Activated CD4-positive, alpha-beta T cell treated with anti-CD3 and anti-CD28 coated beads, Interleukin-2, amount 50 U/mL, for 16 hours (primary cell): ENCODE measurements at places on chromosomes 3 and 15.

DNA sequence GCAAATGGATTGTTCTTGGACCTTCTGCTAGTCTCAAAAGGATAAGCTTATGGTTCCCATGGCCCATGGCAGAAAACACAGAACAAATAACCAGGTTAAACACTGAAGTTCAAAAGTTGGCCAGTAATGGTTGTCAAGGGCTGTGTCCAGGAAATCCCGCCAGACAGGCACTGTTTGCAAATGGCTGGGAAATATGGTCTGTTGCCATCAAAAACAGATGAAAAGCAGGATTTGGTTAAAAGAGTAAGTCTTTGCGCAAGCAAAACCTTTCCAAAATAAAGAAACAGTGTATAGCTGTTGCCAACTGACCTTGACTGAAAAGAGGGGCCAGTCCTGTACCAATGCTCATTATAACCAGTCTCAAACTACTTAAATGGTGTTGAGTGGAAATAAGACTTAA is 58.6 kb downstream of the WWTR1 start:
- no peak for DNase-seq

GRCh38 chr3:188041193-188041592 is 112.8 kb upstream of the LPP start:
- no peak for DNase-seq

- DNase-seq, result peak; percentile 62
These were observed 2.9 kb downstream of the ADPRH start for GRCh38 chr3:119582178-119582577.

DNA sequence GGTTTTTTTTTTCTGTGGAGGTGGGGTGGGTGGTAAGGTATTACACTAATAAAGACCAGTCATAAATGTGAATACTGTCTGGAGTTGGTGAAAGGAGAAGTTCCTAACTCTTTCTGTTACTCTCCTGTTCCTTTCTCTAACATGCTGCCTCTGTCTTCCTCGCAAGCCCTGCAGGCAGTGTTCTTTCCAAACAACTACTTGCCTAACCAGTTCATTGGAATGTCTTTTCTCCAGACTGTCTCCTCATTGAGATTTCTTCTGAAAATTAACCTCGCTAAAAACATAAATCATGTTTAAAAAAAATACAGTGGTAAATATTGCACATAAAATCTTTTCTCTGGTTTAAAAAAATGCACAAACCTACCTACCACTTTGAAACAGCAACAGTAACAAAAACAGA is 135.2 kb downstream of the TP63 start:
- DNase-seq, result no peak

- peak; percentile 12 for DNase-seq
These were observed 23.7 kb upstream of the TICRR start for GRCh38 chr15:89551550-89551949.

GRCh38 chr15:94856267-94856854 is 625.0 kb downstream of the MCTP2 start:
- DNase-seq, result no peak

DNA sequence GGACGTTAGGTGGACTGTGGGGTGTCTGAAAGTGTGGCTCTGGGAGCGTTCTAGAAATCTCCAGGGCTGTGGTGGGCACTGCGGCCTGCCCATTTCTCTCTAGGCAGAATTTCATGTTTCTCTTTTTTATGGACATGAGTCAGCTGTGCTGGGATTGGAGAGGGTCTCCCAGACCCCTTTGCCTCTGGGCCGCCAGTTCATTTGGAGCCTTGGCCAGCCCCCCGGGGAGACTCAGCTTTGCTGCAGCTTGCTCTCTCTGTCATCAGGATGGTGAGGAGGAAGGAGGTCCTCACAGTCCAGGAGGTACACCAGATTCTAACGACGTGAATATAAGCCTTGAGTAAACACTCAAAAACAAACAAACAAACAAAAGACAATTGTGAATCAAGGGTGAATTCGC is 149.6 kb upstream of the RGMA start:
- DNase-seq, result no peak

GRCh38 chr3:127984241-127984975 is 67.8 kb upstream of the SEC61A1 start:
- no peak for DNase-seq

DNA sequence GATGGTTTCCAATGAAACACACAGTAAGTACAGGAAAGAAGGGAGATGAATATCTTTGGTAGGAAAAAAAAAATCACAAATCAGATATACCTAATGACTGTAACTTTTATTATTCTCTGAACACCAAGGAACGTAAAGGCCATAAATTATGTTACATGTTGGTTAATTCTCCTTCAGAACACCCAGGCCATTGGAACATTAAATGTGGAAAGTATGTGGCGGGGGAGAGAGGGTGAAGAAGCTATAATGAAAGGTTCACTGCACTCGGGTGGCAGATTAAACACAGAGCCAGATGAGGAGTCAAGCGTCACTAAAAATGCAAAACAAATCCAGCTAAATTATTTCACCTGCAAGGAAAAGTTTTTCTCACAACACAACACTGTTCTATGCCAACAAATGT is 193.8 kb downstream of the FHIT start:
- no peak for DNase-seq

DNA sequence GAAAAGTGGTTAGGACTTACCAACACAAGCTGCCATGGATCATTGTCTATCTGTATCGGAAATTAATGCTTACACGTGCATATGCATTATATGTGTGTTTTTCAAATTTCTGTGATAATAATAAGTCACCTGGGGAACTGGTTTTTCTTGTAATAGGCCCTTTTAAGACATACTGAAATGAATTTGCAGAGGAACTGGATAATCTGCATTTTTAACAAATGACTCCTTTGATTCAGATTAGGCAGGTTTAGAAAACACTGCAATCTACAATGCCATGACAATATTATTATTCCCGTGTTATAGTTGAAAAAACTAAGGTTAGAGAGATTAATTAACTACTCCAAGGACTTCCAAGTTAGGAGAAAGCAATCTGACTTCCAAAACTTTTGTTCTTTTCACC is 23.4 kb downstream of the STRIT1 start:
- DNase-seq, result no peak

DNA sequence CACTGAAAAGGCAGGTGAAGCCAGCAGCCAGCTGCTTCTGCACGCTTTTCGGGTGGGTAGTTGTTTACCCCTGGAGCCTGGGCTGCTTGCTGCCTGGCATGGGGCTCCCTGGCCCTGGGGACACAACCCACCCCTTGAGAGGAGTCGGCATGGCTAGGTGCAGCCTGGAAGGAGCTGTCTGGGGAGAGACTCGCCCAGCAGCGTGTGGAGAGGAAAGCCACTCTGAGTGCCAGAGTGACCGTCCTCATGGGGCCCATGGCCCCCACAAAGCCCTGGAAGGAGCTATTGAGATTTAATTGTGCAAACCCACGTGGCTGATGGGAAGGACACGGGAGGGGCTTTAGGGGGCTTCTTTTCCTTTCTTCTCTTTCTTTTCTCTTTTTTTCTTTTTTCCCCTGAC is 137.5 kb downstream of the OPA1 start:
- DNase-seq, result no peak

GRCh38 chr15:93829115-93829870 is 402.1 kb upstream of the MCTP2 start:
- peak; percentile 7 for DNase-seq

DNA sequence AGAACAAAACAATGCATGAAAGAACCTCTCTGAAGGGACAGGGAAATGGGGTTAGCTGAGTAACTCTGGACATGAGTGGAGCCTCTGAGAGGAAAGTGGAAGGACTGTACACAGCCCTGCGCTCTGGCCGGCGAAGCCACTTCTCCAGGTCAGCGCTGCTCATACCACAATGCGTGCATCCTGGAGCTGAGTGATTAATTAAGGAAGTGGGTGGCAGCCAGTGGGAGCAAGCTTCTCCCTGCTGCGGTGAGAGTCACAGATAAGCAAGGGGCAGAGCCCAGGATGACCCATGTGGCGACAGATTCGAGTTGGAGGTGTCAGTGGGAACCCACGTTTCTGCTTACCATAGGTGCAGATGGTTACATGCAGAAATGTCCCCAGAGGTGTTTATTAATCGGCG is 48.0 kb downstream of the KLF15 start:
- no peak for DNase-seq

- no peak for DNase-seq
These were observed 286.2 kb upstream of the UBE2E1 start for GRCh38 chr3:23519314-23520208.

- DNase-seq, result no peak
These were observed 57.9 kb downstream of the CHSY1 start for GRCh38 chr15:101193806-101194545.

DNA sequence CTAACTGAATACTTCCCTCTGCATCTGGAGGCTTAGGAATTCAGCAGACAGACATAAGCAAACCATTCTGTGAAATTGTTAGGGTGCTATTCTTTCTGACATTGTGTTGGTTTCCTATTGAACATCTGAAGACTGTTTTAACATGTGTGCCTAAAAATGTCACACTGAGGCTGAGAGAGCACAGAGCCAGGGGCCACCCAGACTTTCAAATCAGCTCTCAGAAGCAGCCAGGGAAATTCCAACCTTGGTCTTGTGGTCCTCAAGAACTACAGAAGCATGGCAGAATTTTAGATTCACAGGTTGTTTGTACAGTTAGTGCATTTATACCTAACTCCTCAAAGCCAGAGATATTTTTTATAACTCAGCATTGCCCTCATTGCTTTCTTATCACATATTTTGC is 929.2 kb upstream of the CFAP20DC start:
- no peak for DNase-seq

- no peak for DNase-seq
These were observed 54.4 kb downstream of the GTF2E1 start for GRCh38 chr3:120796976-120797375.

- no peak for DNase-seq
These were observed 294.8 kb upstream of the C2CD4B start for GRCh38 chr15:62459875-62460274.

DNA sequence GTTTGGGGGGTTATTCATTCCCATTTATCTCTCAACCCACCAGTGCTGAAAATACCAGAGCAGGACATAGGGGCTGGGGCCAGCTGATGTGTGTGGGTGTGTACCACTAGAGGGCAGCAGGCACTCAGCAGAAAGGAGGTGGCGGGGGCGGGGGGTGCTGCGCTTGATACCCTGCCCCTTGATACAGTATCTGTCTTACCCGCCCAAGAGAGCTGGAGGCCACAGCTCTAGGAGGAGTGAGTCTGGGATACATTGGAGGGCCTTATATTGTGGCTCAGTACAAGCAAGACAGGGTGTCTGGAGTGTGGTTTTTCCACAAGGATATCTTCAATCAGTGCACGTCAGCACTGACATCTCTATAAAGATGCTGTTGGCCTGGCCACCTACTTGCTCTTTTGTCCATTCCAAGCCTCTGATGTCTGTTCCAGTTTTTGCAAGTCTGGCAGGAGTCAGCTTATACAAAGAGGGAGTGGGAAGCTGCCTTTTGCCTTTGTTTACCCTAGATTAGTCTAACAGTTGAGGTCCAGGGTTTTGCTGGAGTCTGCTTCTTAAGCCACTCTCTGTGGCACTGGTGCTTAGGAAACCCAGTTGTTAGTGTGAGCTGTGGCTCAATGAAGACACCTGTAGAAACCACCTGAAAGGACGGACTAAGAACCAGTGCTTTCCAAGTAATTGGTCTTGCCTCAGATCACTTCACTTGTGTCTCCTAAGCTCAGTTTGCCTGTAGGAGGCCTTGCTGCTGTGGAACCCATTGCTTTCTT is 1.5 kb upstream of the RBM15B start:
- DNase-seq, result peak; percentile 64

- DNase-seq, result no peak
These were observed 62.9 kb downstream of the EFCAB12 start for GRCh38 chr3:129365296-129366136.

GRCh38 chr3:49930922-49931321 is 1.3 kb upstream of the MON1A start:
- DNase-seq, result no peak

DNA sequence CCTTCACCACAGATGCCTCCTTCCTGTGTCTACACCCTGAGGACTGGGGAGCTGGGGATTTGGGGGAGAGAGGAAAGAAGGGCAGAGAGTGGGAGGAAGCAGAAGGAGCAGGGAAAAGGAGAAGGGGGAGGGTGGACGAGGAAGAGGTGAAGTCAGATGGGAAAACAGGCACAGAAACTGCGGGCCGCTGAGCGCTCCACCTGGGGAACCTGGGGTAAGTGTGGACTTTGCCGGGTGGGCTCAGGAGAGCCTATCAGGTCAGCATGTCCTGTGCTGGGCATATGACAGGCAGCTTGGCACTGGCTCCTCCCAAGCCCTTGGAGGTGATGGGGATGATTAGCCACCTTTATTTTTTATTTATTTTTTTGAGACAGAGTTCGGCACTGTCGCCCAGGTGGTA is 62.6 kb downstream of the CORO2B start:
- DNase-seq, result no peak

DNA sequence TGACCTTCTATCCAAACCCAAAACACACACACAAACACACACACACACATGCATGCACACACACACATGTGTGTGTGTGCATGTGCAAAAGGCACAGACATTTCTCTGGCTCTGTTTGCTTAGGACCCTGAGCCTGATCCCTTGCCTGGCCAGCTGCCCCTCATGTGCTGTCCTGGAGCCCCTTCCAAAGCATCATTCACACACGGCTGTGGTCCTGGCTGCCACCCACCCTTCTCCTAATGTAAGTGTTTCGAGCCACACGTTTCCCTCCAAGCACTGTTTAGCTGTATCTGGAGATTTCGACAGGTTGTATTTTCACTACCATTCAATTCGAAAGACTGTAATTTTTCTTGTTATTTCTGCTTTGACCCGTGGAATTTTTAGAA is 45.8 kb upstream of the KLF13 start:
- no peak for DNase-seq

- no peak for DNase-seq
These were observed 92.4 kb downstream of the OXNAD1 start for GRCh38 chr3:16357186-16358121.

GRCh38 chr3:52670621-52671521 is 14.8 kb downstream of the PBRM1 start:
- peak; percentile 94 for DNase-seq

DNA sequence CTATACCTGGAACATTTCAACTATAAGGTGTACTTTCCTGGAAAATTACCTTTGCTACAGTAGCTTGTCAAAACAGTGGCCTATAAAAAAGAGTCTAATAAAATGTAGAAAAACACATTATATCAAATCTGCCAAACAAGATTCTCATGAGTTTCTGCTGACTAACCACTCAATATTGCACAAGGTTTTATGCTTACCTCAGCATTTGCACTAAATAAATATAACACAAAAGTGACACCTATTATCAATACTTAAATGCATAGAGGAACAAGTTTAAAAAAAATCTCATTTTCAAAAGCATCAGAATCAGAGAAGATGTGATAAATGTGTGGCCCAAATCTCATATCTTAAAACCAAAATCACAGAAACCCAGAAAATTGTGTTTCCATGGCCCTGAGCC is 281.4 kb downstream of the RSL24D1 start:
- no peak for DNase-seq

- no peak for DNase-seq
These were observed 63.3 kb downstream of the DOCK3 start for GRCh38 chr3:50737906-50738598.

GRCh38 chr15:41950489-41950888 is 21.9 kb downstream of the EHD4 start:
- DNase-seq, result no peak

DNA sequence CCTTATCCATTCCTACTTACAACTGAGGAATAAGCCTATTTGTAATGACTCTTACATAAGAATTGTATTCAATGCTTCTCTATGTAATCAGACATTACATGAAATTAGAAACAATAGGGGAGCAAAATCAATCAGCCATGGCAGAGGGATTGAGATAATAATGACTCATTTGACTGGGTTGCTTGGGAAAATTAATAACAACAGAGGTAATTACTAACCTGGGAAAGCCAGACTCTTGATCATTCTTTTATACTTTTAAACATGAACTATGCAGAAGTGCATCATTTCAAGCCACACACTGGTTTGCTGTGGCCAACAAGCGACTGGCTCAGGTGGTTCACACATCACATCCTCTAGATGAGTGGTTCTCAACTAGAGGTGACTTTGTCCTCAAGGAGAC is 126.3 kb upstream of the CRBN start:
- DNase-seq, result no peak
